ENCODE measurements at places on chromosomes 4 and X.

- no peak for DNase-seq
These were observed 33.5 kb downstream of the HPF1 start for GRCh38 chr4:169724260-169724659.

- no peak for DNase-seq
These were observed 60.6 kb downstream of the HTRA3 start for GRCh38 chr4:8329859-8330761.

DNA sequence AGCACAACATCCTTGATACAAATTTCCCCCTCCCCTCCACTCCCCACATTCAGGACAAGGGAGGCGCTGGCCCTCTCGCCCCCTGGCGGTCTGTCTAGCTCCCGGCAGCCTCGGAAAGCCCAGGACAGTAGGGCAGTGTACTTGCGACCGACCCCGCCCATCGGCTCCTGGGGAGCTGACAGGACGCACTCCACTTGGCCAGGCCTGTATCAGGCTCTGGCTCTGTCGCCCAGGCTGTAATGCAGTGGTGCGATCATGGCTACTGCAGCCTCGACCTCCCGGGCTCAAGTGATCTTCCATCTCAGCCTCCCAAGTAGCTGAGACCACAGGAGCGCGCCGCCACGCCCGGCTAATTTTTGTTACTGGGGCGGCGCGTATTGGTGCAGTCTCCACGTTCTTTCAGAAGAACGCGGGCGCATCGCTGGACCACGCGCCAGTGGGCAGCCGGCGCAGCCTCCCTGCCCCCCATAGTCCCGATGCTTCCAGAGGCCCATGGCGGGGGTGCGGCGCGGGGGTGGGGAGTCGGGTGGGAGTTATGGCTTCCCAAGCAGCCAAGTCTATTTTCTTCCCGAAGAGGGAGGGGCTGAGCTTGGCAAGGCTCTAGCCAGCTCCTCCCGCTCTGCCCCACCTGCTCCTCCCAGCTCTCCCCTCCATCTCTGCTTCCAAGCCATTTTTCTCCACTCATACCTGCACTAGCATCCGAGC is 7.8 kb upstream of the AKAP14 start:
- DNase-seq: no peak

GRCh38 chr4:66568001-66568400 is 897.7 kb upstream of the EPHA5 start:
- no peak for DNase-seq

- DNase-seq: no peak
These were observed 223.1 kb downstream of the FMR1NB start for GRCh38 chrX:148204195-148204594.

- DNase-seq: no peak
These were observed 1.1 kb downstream of the ABLIM2 start for GRCh38 chr4:8157496-8157895.

- DNase-seq: no peak
These were observed 43.6 kb downstream of the TLR10 start for GRCh38 chr4:38738940-38739803.

DNA sequence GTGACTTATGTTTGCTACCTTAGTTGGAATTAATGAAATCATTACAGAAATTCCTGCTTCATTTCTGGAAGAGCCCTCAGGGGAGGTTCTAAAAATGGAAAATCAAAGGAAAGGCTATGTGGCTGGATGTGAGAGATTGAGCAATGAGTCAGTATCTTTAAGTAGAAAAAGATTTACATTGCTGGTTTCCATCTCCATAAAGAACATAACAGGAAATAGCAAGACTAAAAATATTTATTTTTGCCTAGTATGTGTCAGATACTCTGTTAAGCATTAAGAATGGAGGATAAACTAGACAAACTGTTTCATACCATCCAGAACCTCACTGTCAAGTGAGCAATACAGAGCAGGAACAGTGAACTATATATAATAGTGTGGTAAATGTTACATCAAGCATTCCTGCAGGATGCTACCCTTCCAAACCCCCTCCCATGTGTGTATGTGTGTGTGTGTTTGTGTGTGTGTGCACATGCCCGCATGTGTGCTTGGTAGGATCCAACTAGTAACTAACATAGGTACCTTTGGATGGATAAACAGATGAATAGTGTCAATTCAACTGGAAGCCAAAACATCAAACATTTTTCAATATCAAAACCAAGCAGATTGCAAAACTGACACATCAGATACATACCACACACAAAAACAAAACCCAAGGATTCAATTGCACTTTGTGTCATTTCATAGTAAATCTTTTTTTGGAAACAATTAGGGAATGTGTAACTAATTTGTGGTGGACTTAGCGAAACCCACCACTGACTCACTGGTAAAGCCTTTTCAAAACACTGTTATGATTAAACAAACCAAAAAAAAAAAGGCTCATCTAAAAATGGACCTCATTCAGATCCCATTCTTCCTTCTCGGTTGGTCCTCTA is 223.4 kb downstream of the SHROOM3 start:
- DNase-seq: no peak

GRCh38 chrX:119218198-119218597 is 17.9 kb upstream of the PGRMC1 start:
- no peak for DNase-seq

DNA sequence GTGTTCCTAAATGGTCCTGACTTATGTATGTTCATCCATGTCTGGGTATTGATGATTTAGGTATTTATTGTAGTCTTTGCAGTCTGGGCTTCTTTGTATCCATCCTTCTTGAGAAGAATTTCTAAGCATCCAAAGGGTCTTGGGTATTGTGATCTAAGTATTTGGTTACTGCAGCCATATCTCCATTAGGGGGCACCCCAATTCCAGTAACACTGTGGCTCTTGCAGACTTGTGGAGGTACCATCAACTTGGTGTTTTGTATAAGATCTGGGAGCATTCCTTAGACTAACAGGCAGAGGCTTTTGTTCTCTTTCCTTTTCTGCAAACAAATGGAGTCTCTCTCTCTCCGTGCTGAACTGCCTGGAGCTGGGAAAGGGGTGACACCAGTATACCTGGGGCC is 113.7 kb upstream of the NEXMIF start:
- no peak for DNase-seq

- no peak for DNase-seq
These were observed 5.9 kb upstream of the PITX2 start for GRCh38 chr4:110628663-110629213.

- DNase-seq: no peak
These were observed 915 bp downstream of the CPZ start for GRCh38 chr4:8593264-8594096.
